ENCODE measurements at places on chromosomes 11 and 22.

GRCh38 chr11:134339756-134340155 is 8.0 kb downstream of the GLB1L2 start:
- DNase-seq = no peak

GRCh38 chr11:11230802-11231562 is 122.1 kb downstream of the CSNK2A3 start:
- DNase-seq = no peak

GRCh38 chr11:11706028-11706427 is 84.2 kb upstream of the GALNT18 start:
- DNase-seq = no peak

DNA sequence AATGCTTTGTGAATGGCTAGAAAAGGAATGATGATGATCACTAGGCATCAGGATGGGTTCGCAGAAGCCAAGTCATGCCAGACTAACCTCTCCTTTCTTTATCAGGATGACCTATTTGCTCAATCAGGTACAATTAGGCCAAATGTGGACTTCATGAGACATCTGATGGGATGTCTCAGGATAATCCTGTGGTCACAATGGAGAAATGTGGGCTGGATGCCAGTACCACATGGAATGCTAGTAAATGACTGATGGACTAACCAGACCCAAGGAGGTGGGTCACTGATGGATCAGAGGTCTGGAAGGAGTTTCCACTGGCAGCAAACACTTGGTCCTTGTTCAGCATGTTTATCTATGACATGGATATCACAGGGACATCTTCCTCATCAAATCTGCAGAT is 94.8 kb upstream of the PHOX2A start:
- DNase-seq = no peak

GRCh38 chr11:76861490-76861953 is 804 bp downstream of the ACER3 start:
- no peak for DNase-seq

DNA sequence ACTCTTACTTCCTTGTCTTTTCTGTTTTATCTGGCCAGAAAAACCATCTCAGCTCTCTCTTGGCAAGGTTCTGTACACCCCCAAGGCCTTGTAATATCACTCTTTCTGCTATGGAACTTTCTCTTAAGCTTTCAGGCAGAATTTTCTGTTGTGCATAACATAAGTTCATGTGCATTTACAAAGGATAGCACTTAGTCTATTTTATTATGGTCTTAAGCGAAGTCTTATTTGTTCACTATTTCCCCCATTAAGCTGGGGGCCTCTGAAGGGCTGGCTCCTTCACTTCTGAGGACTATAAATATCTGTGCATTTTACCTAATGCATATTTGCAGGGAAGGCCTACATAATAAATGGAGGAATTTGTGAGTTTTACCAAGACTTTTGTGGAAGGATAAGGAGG is 1393.4 kb downstream of the FAM181B start:
- DNase-seq = no peak

- DNase-seq = peak; percentile 45
Observed at GRCh38 chr22:42645938-42646568, 3.1 kb downstream of the CYB5R3 start.

DNA sequence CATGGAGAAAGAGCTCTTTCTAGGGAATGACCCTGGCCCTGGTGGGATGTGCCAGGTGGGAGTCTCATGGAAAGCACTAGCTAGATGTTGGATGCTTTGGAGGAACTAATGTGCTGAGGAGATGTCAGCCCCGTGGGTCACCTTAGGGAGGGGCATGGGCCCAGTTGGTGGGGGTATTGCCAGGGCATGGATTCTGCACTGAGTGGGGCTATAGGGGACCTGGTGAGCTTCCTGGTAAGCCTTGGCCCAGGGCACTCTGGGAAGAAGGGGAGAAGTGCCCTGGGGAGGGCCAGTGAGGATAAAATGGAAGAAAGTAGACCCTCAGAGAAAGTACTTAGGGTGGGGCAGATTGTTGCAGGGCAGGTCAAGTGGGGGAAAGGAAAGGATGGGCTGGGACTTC is 65.2 kb upstream of the SORL1-AS1 start:
- no peak for DNase-seq

DNA sequence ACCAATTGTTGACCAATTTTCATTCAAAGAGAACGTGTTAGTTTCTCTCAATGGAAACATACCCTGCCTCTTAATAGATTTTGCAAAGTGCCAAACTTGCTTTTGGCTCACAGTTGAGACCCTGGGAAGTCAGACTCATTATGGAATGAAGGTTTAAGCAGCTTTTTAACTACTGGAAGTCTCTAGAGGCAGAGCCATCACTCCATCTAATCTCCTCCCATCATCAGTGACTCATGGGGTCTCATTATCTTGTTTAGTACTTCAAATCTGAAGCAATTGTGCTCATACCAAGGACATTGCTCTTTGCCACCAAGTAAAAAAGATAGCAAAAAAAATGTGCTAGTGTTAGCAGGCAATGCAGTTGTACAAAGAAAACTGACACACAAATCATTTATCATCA is 537.1 kb upstream of the LRRC4C start:
- DNase-seq = no peak

DNA sequence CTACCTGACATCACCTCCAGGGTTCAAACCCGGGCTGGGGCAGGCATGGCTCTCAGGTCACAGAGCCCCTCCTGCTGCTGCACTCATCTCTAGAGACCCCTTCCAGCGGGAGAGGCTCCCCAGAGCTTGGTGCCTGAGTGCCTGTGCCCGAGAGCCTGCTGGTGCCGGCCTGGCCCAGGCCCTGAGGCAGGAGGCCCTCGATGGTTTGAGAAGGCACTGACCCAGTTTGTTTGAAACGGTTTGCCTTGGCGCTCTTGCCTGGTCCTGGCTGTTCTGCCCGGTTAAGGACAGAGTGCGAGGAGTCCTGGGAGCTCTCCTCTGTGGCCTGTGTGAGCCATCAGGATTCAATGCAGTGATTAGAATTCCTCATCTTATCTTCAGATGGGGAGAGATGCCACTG is 88.9 kb downstream of the TBC1D22A start:
- DNase-seq = no peak

- no peak for DNase-seq
Observed at GRCh38 chr11:47498149-47498548, 49.2 kb upstream of the RAPSN start.

DNA sequence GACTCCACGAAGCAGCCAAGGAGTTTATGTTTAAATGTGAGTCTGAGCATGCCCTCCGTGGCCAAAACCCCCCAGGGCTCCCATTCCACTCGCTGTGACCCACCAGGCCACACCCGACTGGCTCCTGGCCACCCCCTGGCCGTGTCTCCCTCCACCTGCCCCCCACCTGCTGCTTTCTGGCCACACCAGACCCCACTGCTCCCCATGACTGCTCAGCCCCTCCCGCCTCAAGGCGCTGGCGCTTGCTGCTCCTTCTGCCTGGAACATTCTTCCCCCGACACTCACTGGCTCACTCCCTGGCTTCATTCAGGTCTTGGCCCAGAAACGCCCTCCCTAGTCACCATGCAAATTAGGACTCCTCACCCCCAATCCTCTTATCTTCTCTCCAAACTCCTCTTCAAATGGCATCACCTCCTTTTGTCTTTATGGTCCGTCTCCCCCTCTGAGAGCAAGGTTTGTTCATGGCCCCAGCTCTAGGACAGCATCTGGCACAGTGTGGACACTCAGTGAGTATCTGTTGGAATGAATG is 72.2 kb downstream of the EFCAB6 start:
- DNase-seq = no peak

DNA sequence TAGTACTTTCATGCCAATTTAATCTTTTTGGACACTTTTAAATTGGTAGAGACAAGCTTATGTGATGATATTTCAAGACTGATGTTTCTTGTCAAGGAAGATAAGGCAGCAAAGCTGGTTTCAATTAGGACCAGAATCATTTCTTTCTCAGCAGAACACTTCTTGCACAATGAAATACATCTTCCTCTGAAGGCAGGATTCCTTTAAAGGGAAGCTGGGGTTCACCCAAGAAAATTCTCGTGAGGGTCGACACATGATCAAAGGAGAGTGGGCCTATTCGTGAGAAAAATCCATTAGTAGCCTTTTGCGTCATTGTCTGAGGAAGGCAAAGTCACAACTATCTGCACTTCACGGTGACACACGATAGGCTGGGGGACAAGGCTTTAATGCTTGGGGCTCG is 17.6 kb downstream of the TTC12 start:
- no peak for DNase-seq

DNA sequence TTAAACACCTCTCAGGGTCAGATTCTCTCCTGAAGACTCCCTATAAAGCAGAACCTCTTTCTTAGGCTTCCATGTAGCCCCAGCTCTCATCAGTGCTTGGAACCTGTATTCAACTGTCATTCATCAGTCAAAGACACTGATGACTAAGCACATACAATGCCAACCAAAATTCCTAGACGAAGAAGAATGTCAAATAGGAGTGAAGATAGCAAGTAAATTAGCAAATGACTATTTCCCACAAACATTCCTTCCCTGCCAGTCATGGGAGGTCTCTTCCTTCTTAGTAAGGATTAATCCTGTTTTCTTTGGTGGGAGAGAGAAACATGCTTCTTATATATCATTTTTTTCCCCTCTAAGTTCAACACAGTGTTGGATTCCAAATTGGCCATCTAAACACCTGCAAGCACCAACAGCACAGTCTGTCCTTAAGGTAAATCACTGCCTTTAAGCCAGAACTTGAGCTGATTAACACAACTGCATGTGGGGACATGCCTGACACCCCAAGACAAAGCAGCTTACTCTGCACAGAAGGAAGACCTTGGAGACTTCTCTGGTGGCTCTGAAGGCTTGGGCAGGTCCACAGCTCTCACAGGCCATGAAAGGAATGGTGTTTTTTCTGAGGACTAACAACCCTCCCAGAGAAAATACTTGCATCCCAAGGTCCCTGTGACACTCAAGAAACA is 47.5 kb upstream of the ME3 start:
- DNase-seq = no peak

GRCh38 chr11:69879729-69880005 is 60.5 kb upstream of the FGF3 start:
- no peak for DNase-seq

DNA sequence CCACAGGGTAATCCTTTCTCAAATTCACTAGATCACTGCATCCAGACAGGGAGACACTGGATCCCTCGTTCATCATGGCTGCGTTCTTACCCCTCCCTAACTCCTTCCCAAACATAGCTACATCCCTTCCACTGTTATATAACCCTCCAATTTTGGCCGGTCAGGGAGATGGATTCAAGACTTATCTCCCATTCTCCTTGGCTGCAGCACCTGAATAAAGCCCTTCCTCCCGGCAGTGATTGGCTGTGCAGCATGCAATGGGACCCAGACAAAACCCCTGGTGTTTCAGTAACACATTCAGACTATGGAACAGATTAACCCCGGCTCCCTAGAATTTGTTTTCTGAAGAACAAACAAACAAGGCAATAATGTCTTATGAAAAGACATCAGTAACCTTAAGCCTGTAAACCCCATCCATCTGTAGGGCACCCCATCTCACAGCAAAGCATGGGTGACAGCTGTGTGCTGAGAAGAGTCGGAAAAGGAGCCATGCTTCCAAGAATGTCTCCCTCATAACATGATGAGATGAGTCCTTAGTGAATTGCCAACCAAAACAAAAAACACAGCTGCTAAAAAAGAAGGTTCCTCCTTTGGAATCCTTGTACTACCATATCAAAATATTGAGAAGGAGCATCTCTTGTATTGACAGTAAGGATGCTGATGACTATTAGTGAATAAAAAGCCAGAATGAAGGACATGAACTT is 5.0 kb downstream of the MIF start:
- no peak for DNase-seq

- no peak for DNase-seq
Observed at GRCh38 chr22:44147821-44148574, 32.7 kb upstream of the PARVG start.

- DNase-seq = no peak
Observed at GRCh38 chr11:16791191-16791961, 52.9 kb downstream of the C11orf58 start.

DNA sequence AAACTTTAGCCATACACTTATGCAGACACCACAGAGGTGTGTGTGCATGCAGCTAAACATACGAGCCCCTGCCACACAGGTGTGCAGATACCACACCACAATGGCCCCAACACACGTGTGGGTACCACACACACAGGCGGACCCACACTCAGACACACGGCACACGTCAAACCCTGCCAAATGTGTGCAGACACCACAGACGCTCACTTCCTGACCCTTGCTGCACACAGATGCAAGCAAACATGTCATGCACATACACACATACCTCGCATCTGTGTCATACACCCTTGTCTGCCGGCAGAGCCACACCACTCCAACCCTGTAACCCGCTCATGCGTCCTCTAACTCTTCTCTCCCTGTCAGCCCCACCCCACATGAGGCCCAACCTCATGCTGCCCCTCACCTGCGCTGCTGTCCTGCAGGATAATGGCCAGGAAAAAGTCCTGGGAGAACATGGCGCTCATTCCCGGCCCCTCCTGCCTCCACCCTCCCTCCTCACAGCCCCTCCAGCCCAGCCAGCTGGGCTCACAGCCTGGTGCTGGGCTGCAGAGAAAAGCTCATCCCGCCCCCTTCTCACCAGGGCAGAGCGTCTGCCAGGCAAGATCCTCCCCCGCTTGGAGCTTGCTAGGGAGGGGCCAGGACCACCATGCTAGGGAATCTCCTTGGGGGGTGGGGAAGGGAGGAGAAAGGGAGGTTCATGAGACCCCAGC is 14.2 kb downstream of the SMPD1 start:
- DNase-seq = peak; percentile 47

DNA sequence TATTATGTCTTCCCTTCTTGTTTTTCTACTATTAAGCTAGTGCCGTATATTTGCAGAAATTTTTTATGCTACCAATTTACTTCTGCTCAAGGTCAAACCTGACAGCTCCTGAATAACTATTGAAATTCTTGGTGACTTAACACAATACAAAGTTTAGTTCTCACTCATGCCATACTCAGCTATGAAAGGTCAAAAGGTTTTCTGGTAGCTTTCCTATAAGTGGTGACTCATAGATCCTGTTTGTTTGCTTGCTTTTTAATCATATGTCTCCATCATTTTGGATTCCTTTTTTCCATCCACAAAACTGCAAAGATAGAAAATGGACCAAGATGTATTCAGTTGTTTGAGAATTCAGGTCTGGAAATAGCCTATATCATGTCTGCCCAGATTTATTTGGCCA is 855.8 kb upstream of the LRRC4C start:
- DNase-seq = no peak

- no peak for DNase-seq
Observed at GRCh38 chr11:73931951-73932350, 18.9 kb upstream of the DNAJB13 start.

DNA sequence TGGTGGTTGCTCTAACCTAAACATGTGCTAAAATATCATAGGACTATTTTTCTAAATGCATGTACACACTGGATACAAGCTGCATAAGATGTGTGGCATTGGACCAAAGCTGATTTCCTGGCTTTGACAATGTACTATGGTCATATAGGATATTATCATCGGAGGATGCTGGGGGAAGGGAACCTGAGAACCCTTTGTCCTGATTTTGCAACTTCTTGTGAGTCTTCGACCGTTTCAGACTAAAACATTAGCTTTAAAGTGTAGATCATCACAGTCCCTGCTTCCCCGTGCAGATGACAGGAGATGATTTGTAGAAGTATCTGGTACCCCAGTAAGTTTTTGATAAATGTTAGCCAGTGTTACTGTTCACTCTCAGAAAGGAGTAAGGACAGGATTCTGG is 554.7 kb downstream of the MIAT start:
- no peak for DNase-seq

- no peak for DNase-seq
Observed at GRCh38 chr11:47302853-47303252, 32.9 kb downstream of the MADD start.

GRCh38 chr11:128663824-128664223 is 30.0 kb upstream of the FLI1 start:
- no peak for DNase-seq
